ENCODE measurements at places on chromosomes 7 and 10.

DNA sequence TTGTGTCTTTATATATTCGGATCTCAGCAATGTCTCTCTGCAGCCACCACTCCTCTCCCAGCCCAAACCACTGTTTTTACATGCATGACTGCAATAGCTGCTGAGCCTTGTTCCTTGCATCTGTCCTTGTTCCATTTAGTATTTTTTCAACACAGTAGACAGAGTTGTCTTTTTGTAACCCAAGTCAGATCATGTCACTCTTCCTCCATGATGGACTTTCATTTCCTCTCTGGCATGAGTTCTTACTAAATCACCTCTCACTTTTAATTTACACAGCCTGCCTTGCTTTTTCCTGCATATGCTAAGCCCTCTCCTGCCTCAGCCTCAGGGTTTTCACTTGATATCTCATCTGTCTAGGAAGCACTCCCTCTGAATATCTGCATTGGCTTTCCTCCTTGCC lies 353.2 kb downstream of the HGF start:
- DNase-seq: no peak

DNA sequence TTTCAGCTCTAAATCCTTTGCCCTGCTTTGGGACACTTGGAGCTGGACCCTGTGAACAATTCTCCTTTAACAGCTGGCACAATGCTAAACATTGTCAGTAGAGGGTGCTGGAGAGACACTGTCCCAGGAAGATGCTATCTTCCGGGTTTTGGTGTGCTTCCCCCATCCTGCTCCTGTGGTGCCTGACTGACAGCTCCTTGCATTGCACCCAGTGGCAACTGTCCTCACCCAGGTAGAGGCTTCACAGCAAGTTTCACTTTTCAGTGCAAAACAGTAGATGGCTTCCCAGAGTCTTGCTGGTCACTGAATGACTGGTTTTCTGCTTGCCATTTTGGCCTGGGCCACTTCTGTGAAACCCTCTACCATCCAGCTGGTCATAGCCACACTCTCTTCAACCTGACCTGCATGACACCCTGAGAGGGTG lies 77.3 kb downstream of the CDC14C start:
- DNase-seq: peak; percentile 50

- DNase-seq: no peak
Measured at GRCh38 chr7:134920026-134920753, 66.1 kb upstream of the AGBL3 start.

DNA sequence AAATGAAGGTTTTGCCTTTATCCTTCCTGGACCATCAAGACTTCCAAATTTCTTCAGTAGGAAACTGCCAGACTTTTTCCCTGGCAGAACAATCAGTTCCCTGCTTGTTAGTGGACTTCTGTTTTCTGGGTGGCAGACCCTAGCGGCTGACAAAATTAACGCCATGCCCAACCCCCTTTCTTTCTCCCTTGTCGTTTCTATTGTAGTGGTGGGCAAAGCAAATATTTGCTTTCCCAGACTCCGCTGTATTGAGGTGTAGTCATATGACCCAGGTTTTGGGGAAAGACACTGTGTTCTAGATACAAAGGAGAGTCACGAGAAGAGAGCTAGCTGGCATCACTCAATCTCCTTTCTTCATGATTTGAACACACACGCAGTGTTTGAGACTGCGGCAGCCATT lies 7.7 kb downstream of the PON2 start:
- no peak for DNase-seq

DNA sequence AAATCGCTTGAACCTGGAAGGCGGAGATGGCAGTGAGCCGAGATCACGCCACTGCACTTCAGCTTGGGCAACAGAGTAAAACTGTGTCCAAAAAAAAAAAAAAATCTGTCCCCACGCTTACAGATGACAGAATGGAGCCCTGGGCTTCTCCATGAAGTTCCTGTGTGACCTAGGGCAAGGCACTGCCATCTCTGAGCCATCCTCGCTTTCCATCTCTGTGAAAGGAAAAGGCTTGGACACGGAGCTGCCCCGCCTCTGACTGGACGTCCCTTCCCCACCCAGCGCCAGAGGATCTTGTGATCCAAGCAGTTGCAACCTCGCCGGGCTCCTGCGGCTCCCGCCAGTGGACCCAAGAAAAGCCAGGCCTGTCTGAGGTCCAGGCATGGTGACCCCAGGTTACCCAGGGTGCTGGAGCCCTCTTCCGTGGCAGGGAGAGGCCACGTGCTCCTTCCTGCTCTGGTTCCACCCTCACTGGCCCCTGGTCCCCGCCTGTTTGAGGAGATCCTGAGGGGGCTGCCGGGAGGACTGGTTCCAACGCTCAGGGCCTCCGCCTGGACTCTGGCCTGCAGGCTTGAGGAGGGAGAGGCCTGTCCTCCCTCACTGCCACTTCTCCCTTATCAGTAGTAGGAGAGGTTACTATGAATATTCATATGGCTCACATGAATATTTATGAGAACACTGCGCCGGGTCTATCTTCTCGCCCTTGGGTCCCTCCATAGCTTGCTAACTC lies 25.6 kb upstream of the ELFN1 start:
- no peak for DNase-seq

- no peak for DNase-seq
Measured at GRCh38 chr7:110007320-110008063, 1083.4 kb upstream of the LRRN3 start.

DNA sequence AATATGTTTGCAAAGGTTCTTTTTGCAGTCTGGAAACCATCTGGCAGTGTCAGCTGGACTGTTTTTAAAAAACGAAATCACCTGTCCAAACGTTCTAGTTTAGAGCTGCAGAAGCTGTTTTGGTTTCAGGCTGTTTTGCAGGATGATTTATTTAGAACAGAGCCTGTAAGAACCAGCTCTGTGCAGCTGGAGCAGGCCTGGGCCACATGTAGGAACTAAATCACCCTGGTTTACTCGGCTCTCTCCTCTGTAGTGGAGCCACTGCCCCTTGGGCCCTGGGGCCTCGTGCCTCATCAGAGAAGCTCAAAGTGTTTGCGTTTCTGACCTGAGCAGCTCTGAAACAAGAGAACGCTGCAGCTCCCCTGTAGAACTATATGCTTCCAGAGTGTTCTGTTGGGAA lies 142.5 kb downstream of the ACTR3B start:
- DNase-seq: no peak

DNA sequence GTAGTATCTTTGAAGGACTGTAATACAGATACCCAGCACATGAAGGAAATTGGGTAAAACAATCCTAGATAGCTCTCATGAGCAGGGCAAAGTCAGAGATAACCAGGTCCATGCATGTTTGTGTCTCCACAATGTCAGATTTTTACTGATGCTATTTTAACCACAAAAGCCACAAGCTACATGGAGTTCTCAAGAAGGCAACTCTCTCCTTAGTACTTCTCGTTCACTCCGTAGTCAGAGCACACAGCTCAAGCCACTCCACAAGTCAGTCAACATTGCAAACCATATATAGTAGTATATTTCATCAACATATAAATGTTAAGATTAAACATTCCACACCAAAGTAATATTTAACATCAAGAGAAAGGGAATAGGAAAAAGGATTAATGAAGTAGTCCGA lies 98.0 kb upstream of the PIK3CG start:
- DNase-seq: peak; percentile 70

DNA sequence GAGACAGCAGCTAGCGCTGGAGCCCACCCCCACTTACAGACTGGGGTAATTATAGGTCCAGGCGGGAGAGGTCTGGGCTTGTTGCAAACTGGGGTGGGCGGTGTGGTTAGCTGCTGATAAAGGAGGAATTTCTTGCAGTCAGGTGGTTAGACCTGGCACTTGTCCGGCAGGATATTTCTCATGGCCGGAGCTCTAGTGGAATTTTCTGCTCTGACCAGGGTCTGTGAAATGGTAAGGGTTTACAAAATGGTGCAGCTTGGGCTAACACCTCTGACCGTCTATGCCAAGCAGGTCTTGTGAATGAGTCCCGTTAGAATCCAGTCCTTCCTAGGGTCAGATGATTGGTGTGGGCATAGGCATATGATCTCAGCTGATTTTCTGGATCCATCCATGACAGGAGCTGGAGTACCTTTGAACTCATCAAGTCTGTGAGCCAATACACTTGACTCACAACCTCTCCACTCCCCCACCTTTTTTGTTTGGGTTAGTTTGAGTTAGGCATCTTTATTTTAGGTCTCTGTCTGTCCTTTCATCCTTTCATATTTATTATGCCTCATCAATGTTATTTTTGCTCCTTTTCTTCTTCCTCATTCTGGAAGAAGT lies 213.4 kb downstream of the SUGCT start:
- no peak for DNase-seq
